Heart right ventricle (tissue), 16 donors: ENCODE measurements at places on chromosomes 11 and 22. TPM values are rescaled to one million over a fixed set of nuclear protein-coding genes. Genes with fewer than 3 reads are reported as not detected.

Gene E2F8
- 2.6 TPM for total RNA-seq

Gene GGTLC2
- not detected for total RNA-seq

GRCh38 chr11:70851907-70852306 lies 400.5 kb downstream of the SHANK2 start:
- no peak for DNase-seq

DNA sequence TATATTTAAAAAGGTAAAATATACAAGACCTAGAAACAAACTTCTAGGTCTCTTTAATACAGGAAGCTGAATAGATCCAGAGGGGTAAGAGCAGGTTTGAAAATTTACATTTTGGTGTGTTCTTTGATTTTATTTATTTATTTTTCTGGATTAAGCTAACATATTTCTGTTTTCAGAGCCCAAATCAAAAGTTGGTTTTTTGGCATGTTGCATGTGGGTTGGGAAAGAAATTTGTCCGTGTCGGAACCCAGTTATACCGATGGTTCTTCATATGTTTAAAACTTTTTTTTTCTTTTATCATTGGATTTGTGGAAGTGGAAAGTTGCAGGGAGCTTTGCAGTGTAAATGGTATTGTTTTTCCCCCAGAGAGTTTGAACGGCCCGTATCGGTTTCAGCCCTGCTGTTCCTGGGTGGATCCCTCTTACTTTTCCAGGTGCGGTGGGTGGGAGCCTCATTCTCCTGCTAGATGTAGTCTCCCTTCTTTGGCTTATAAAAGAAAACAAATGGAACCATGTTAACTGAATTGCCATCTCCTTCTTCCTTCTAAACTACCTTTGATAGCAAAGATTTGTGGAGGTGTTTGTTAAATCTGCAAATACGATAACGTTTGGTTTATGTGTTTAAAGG lies 746 bp downstream of the CTNND1 start:
- DNase-seq: no peak

DNA sequence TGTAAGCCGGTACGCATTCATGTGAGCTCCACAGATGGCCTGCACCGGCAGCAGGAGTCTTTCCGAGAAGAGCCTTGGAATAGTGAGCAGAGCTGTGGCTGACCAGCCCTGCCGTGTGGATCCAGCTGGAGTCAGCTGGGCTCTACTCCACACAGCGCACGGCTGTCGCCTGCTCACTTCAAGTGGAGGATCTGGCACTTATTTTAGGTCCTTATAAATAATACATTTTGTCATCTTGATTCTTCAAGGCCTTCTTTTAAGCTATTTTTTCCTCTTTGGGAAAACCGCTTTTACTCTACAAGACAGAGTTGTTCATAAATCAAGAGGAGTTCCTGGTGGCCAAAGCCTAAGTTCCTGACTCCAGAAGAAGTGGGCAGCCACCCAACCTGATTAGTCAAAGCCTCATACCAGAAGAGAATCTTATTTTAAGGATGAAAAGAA lies 93.8 kb downstream of the KCNC1 start:
- peak; percentile 44 for DNase-seq

Gene ACCS
- total RNA-seq: 8.3 TPM

GRCh38 chr11:69230856-69231425 lies 63.0 kb upstream of the MYEOV start:
- DNase-seq: no peak

- DNase-seq: no peak
These were observed 17.2 kb downstream of the LRP4 start for GRCh38 chr11:46901156-46901555.

DNA sequence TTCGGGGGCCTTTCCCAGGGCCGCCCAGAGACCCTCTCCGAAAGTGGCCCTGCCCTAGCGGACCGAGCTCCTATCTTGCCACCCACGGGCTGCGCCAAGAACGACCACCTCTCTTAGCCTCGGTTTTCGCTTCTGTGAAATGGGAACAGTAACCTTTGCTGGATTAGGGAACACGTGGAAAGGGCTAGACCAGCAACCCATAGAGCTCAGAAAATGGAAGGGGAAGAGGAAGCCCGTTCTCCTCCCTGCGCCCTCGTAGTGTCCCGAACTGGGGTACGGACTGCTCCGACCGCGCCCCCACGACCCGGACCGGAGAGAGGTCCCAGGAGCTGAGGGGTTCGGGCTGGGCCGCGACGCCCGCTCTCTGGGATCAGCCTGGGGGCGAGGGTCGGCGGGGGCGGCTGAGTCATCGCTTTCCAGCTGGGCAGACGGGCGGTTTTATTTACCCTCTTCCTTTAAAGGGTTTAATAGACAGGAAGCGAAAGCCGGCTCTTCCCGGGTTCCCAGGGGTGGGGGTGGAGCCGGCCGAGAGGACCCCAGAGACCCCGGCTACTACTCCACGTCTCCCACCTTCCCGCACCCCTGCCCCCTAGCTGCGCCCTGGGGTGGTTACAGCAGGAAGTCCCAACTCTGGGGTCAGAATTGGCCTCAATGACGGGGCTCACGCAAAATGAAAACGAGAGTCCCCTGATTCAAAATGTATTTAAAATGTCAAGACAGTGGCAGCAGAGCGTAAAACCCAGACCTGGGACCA lies 907 bp upstream of the PHLDA2 start:
- DNase-seq: no peak
